ENCODE measurements at places on chromosomes 5 and 9.

DNA sequence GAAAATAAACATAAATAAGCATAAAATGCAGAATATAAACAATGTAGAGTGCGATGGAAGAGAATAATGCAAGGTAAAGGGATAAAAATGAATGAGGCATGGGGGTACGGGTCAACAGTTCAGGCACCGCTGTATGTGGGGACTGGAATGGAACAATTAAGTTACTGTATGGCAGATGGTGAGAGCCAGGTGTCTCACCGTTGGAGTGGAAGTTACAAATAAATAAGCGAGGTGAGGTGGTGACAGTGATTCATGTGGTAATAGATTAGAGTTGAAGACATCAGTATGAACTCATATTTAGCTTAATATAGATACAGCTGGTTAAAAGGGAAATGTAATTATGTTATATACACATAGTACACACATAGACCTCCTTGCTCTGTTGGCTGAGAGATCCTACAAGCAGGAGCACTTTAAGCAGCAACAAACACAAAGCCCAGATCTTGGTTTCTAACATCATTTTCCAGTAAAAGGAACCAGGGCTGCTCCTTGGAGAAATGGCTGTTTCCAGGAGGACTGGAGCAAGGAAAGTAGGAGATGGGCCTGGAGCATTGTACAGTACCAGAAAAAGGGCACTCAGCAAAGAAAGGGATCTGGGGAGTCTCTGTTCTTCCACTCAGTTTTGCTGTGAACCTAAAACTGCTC, 2.4 kb upstream of the OMD start:
- DNase-seq = peak; percentile 19

DNA sequence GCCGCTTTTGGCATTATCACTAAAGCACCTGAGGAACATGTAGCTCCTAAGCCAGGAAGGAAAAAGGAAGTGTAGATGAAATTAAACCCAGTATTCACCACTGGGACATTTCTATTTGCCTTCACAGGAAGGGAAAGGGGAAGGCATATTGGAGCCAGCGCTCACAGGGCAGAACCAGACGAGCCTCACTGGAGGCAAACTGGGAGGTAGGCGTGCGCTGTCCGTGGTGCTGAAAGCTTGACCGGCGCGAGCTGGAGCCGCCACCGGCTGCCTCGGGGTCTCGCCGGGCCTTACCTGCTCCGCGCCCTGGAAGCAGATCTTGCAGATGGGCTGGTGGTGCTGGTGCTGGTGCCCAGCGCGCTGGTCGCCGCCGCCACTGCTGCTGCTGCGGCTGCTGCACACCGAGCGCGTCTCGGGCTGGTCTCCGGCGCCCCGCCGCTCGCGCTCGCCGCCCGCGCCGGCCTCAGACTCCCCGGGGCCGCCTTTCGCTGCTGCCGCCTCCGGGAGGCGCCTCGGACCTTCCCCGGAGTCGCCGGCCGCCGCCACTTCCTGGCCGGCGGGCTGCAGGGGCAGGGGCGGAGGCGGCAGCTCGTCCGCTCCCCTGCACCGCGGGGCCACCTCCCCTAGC, 732 bp downstream of the MARCHF11 start:
- peak; percentile 60 for DNase-seq

GRCh38 chr9:73178044-73178443, 26.4 kb downstream of the ANXA1 start:
- no peak for DNase-seq

- no peak for DNase-seq
Measured at GRCh38 chr5:2575292-2575691, 176.2 kb downstream of the IRX2 start.

DNA sequence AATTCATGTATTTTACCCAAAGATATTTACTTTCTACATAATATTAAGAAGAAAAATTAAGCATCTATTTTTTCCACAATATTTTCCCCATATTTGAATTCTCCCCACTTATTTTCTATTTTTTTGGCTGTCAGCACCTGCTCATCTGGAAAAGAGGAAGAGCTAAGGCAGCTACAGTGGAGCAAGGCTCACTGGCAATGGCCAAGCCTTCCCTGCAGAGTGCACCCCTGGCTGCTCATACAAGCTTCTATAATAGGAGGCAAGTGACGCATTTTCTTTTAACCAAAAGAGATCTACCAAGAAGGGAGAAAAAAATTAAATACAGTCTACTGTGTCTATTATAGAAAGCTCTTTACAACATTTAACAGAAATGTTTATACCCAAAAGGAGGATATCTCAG, 72.5 kb downstream of the AUH start:
- DNase-seq = no peak

DNA sequence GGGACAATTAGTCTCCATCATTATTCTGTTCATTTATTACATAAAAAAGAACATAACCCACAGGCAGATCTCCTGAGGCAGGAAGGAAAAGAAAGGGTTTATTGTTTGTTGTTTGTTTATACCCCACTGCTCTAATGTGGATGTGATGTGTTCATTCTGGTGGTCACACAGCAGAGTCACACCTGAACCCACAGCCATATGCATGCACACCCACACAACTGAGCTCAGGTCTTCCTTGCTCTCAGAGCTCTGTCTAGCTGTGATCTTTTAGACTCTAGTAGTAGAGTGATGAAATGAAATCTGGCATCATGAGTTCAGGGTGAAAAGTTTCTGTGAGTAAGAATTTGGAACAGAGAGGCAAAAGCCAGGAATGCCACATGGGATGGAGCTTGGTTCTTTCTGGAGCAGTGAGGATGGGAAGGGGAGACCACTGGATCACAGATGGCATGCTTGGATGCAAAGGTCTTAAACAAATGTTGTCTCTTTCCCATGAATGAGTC, 227.0 kb downstream of the PAPPA start:
- DNase-seq = no peak

- no peak for DNase-seq
Measured at GRCh38 chr5:74406844-74407243, 233.7 kb downstream of the ENC1 start.

GRCh38 chr5:31901807-31902530, 263.0 kb downstream of the PDZD2 start:
- DNase-seq = no peak

DNA sequence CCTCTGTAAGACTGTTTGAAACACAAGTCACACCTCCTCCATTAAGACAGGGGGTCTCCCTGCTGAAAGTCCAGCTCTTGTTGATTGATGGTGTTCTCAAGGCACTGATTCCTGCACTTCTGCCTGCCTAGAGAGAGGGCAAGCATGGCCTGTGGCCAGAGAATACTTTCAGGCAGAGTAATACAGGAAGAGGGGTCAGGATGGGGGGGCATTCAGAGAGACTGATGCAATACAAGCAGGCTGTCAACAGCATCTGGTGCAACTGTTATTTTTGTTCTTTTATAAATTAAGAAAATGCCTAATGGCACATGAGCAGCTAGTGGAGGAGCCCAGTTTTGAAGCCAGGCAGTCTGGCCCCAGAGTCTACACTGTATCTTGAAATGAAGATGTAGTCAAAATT, 302.2 kb downstream of the DIRAS2 start:
- peak; percentile 21 for DNase-seq

GRCh38 chr5:179325296-179326031, 19.8 kb downstream of the ADAMTS2 start:
- DNase-seq = no peak

- peak; percentile 83 for DNase-seq
Measured at GRCh38 chr5:126044111-126044668, 379.0 kb upstream of the GRAMD2B start.

DNA sequence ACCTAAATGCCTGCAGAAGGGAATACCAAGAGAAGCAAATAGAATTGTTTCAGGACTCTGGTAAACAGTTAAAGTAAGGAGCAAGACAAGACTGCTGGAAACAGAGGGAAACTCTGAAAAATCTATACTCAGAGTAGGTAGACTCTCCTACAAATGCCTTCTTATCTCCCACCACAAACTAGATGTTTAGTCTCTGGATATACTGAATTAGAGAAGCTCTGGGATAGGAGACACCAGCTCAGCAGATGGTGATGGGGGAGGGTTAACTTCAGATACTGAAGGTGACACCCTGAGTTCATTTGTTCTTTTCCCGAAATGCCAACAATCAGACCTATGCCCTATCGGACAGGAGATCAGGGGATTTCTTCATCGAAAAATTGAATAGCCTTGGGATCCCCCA, 54.1 kb upstream of the CHD1 start:
- no peak for DNase-seq

GRCh38 chr5:57028161-57028560, 76.2 kb upstream of the MIER3 start:
- DNase-seq = no peak

GRCh38 chr5:51027271-51027670, 356.0 kb upstream of the ISL1 start:
- DNase-seq = no peak

DNA sequence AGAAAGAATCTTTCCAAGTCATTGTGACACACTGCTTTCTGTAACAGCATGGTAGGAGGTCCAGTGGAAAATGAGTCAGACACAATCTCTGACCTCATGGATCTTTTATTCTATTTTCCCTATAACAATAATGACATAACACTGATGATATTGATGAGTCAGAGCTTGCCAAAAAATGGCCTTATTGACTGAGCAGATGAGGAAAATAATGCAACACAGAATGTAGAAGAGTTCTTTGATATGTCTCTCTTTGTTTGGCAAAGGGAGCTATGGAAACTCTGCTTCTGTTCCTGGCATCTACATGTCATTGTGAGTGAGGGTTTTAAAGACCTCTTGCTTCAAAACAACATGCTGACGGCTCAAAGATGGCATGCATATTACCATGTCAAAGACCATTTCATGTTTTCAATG, 443.1 kb upstream of the ZNF608 start:
- peak; percentile 83 for DNase-seq

DNA sequence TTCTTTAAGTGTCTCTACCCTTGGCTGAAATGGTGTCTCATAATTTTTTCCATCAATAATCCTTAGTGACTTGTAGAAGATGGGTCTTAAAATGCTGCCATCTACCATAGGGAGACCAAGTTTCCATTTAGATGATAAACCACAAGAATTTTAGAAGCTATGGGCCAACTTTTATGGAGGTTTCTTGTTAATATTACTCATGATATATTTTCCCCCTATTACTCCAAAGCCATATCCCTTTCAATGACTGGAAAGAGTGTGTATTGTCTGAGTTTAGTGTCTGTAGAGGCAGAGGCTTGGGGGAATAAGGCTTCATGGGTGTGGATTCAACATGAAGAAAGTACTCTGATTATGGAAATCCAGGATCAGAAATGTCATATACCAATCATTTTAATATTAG, 507.3 kb upstream of the TNC start:
- DNase-seq = no peak

DNA sequence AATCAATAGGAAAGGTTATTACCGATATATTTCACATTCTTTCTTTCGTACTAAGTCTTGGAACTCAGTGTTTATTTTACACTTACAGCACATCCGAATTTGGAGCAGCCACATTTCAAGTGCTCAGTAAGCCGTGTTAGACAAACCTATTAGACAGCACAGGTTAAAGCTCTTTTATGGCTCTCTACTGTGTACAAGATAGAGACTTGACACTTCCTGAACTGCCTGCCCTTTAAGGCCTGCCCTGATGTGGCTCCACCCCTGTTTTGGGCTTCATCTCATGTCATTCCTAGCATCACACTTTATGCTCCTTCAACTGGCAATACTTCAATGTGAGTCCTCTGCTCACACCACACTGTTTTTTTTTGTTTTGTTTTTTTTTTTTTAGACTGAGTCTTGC, 23.5 kb upstream of the SUSD1 start:
- DNase-seq = no peak

Measured in brain (organoid and tissue), 16 donors.